Activated CD4-positive, alpha-beta T cell treated with anti-CD3 and anti-CD28 coated beads, Interleukin-2, amount 10 ng/mL, durations not matched to agents 7 days and 5 days (primary cell): ENCODE measurements at places on chromosomes 3 and 15. TPM values are rescaled to one million over a fixed set of nuclear protein-coding genes. Genes with fewer than 3 reads are reported as not detected.
A peak's percentile ranks its signal among the peaks of the same experiment; 100 is the strongest.

GRCh38 chr3:108345492-108346205 lies 49.3 kb downstream of the HHLA2 start:
- no peak for DNase-seq

DNA sequence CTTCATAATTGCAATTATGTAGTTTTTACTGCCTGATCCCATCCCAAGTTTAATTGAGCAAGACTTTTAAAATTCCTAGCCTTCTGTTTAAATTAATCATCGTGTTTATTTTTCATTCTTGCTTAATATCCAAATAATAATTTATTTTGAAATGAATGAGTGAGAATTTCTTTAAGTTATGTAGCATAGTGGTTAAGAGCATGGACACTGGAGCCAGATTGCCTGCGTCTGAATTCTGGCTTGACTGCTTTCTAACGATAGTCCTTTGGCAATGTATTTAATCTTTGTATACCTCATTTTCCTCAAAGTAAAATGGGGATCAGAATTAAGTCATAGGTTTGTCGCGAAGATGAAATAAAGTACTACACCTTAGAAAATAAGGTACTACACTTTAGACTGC lies 71.4 kb downstream of the LRRC49 start:
- DNase-seq, result no peak

GRCh38 chr3:53288214-53288613 lies 32.4 kb upstream of the TKT start:
- DNase-seq, result no peak

DNA sequence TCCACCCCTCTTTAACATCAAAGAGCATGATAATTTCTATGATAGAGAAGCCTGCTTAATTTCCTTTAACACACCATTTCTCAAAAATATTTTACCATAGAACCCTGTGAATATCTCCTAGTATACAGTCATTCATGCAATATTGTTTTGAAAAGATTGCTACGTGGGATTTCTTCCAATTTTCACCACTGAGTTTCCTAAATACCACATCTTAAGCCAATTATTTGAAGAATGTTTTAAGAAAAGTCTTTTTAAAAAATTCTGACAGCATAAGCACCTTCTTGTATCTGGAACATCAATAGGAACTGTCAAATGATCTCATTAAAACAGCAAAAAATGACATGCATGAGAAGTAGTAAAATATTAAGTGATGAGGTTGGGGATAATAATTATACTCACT lies 1126.7 kb downstream of the TUSC7 start:
- no peak for DNase-seq

DNA sequence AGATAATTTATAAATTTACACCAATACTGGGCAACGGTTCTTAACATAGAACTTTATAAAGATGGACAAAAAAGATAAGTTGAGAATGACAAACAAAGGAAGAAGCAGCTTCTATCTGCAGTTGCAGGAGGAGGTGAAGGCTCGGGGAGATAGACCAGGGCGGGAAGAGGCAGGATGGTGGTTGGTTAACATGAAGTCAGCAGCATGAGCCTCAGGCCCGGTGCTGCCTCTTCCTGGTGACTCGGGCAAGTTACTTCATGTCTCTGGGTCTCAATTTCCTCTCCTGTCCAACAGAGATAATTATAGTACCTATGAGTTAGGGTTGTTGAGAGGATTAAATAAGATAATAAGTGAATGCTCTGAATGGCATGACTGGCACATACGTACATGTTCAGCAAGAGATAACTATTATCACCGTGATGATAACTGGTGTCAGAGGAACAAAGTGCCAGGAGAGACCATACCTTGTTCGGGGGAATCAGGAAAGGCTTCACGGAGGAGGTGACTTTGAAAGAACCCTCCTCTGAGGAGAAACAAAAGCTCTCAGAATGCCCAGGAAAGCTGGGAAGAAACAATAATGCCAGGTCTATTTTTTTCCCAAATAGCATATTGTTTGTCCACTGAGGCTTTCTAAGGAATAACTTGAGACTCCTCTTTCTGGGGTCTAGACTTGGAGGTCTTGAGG lies 4.4 kb downstream of the PAK6 start:
- no peak for DNase-seq

DNA sequence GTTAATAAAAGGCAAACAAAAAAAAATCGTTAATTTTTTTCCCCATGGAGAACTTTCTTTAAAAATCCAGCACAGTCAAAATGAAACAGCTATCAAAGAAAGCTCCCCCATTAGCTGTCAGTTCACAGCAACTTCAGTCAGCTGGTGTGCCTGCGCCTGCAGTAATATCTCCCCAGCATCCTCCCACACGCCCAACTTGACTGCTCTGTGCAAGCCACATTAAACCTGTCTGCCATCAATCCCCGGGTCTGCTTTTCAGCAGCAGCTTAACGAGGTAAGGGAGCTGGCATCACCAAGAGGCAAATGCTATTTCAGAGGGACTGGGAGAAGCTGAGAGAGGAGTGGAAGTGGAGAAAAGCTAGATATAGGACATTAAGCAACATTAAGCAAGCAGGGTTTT lies 337.5 kb downstream of the GAP43 start:
- DNase-seq, result no peak

DNA sequence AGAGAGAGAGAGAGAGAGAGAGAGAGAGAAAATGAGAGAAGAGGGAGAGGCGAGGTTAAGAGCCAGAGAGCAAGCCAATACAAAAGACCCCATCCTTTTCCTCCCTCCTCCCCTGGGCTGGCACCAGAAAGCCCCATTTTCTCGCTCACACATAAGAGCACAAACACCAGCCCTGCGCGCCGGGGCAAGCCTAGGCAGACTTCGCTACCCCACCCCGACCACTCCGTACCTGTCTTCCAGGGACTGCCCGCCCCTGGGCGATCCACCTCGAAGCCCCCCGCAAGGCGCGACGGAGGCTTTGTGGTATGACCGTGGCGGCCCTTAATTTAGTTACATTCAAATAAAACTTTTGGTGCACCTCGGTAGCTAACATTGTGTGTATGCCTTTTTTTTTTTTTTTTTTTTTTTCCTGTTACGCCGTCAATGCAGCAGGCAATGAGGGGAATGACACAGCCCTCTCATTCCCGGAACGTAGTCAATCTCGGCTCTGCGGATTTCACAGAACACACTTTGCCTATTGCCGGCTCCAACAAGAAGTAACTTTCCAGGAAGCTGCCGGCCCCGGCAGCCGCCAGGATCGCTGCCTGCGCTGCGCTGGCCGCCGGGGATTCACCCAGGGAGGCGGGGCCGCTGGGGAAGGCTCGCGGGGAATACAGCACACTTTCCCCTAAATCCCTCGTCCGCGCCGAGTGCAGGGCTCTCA lies 7.7 kb downstream of the BCL6 start:
- peak; percentile 35 for DNase-seq

GRCh38 chr3:18113417-18113816 lies 311.7 kb downstream of the SATB1 start:
- DNase-seq, result no peak

GRCh38 chr3:135057996-135058395 lies 262.9 kb downstream of the EPHB1 start:
- no peak for DNase-seq

- DNase-seq, result no peak
Measured at GRCh38 chr15:31499953-31500765, 173.5 kb downstream of the KLF13 start.

DNA sequence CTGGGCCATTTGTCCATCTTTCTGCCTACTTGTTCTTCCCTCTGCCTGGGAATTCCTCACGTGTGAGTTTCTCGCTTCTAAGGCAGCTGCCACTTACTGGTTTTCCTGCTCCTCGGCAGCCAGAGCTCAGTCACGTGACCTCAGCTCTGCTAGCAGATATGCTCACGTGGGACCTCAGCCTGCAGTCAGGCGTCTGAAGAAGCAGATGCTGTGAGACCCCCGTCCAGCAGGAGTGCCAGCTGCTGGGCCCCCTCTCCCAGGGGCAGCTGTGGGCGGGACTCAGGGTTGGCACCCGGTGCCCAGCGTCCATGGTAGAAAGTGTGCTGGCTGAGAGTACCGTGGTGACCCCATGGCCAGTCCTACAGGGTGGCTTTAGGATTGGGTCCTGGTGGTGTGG lies 161.3 kb upstream of the TLE3 start:
- peak; percentile 52 for DNase-seq

DNA sequence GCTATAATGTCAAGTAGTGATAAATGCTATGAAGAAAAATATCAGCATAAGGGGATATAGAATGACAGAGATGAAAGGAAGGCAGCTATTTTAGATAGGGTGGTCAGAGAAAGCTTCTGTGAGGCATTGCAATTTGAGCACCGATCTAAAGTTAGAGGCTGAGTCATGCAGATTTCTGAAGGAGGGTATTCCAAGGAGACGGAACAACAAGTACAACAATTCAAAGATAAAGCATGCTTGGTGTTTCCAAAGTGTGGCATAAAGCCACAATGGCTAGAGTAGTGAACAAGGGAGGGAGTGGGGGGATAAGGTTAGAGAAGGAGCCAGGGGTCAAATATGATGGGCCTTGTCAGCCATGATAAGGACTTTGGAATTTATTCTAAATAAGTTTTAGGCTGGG lies 71.9 kb downstream of the PFN2 start:
- DNase-seq, result no peak

GRCh38 chr3:138833899-138834595 lies 681 bp downstream of the PIK3CB start:
- peak; percentile 65 for DNase-seq

DNA sequence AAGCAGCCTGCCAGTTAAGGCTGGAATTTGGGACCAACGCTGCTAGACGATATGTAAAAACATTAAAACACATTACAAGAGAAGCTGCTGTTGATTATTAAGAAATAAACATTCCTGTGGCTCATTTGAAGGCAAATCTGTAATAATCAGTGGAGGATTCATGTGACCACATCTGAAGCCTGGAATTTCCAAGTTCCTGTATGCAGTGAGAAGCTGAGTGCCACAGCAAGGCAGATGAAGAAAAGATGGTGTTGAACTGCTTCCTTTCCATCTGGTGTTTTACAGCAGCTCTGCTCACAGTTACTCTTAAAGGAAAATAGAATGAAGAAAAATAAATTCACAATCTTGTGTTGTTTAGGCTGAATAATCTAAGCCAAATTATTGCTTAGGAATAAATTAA lies 139.3 kb upstream of the ROBO2 start:
- no peak for DNase-seq

- no peak for DNase-seq
Measured at GRCh38 chr15:39823634-39824033, 41.0 kb upstream of the FSIP1 start.

GRCh38 chr3:47152578-47152977 lies 11.3 kb downstream of the SETD2 start:
- DNase-seq, result no peak

- DNase-seq, result no peak
Measured at GRCh38 chr3:146464783-146465182, 4.6 kb downstream of the PLSCR2 start.

DNA sequence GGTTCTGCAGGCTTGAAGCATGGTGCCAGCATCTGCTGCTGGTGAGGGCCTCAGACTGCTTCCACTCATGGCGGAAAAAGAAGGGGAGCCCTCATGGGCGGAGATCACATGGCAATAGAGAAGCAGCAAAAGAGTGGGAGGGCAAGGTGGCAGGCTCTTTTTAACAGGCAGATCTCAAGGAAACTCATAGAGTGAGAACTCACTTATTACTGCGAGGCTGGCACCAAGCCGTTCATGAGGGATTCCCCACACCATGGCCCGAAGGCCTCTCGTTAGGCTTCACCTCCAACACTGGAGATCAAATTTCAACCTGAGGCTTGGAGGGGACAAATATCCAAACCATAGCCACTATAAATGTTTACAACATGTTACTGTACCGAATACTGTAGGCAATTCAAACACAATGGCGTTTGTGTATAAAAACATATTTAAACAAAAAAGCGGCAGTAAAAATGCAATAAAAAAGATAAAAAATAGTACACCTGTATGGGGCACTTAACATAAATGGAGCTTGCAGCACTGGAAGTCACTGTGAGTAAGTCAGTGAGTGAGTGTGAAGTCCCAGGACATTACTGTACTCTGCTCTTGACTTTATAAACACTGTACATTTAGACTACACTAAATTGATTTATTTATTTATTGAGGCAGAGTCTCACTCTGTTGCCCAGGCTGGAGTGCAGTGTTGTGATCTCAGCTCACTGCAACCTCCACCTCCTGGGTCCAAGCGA lies 18.8 kb upstream of the MOBP start:
- DNase-seq, result no peak

GRCh38 chr3:126873416-126873815 lies 109.5 kb upstream of the PLXNA1 start:
- no peak for DNase-seq

DNA sequence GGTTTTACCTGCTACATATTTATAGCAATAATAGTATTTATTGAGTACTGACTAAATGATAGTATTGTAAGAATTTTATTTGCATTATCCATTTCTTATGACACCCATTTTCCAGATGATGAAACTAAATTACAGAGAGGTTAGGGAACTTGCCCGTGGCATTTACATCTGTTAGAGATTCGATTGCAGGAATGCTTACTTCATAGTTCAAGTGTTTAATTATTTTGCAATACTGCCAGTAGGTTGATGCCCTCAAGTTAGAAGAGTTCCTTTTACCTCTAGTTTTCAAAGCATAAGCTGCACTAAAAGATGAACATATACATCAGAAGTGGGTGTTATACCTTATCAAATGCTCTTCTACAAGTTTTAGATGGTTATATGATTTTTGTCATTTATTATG lies 362.8 kb upstream of the RGMA start:
- DNase-seq, result no peak

- no peak for DNase-seq
Measured at GRCh38 chr3:335240-335639, 138.7 kb downstream of the CHL1 start.

- DNase-seq, result no peak
Measured at GRCh38 chr3:49358884-49359225, 702 bp upstream of the GPX1 start.

DNA sequence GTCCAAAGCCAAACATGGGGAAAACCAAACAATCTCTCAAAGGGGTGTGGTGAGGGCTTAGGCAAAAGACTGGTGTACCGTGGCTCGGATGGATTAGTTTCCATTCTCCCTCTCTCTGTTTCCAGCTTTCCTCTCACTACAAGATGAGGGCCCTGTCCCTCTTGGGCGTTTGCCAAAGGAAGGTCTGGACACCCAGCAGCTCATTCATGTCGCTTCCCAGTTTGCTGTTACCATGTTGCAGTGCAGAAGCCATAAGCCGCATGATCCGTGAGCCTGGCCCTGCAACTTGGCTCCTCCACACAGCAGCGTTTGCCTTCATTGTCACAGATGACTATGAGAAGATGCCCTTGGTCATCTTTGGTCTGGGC lies 92.2 kb downstream of the APBA2 start:
- DNase-seq, result no peak

- DNase-seq, result no peak
Measured at GRCh38 chr3:154776549-154777225, 303.4 kb upstream of the MME start.

- no peak for DNase-seq
Measured at GRCh38 chr3:14411166-14411526, 8.7 kb downstream of the SLC6A6 start.

GP9 gene
- total RNA-seq, result not detected

MNS1 gene
- total RNA-seq, result 0.23 TPM

CFAP20DC gene
- total RNA-seq, result 0.99 TPM

GATA2 gene
- not detected for total RNA-seq

FBXL22 gene
- total RNA-seq, result 0.79 TPM

SERINC4 gene
- 0.37 TPM for total RNA-seq

CD276 gene
- total RNA-seq, result 0.96 TPM

RGMA gene
- 0.15 TPM for total RNA-seq

SPINK8 gene
- total RNA-seq, result not detected

ACTC1 gene
- not detected for total RNA-seq

IRAK2 gene
- 1.9 TPM for total RNA-seq

PRR20G gene
- total RNA-seq, result not detected

RAB6B gene
- total RNA-seq, result not detected

AP3S2 gene
- 25.3 TPM for total RNA-seq

CLDN11 gene
- not detected for total RNA-seq

SLC9C1 gene
- not detected for total RNA-seq
